ENCODE measurements at places on chromosomes 3 and 15. TPM values are rescaled to one million over a fixed set of nuclear protein-coding genes. Genes with fewer than 3 reads are reported as not detected.

The CHST2 gene
- total RNA-seq: 1.4 TPM

The NOX5 gene
- not detected for total RNA-seq

The ANKRD63 gene
- total RNA-seq: not detected

The TOP2B gene
- 114 TPM for total RNA-seq

The RTP3 gene
- not detected for total RNA-seq

The SMCO1 gene
- total RNA-seq: not detected

The DNASE1L3 gene
- total RNA-seq: not detected

The CEMIP gene
- total RNA-seq: not detected

The TIMP4 gene
- total RNA-seq: not detected

The CYP8B1 gene
- not detected for total RNA-seq

The NAALADL2 gene
- not detected for total RNA-seq

The VGLL4 gene
- 47.8 TPM for total RNA-seq

The CGNL1 gene
- total RNA-seq: not detected

The MYRIP gene
- total RNA-seq: not detected

The HRG gene
- total RNA-seq: not detected
